ENCODE measurements at places on chromosomes 4 and X. TPM values are rescaled to one million over a fixed set of nuclear protein-coding genes. Genes with fewer than 3 reads are reported as not detected.
A peak's percentile ranks its signal among the peaks of the same experiment; 100 is the strongest.

GRCh38 chr4:180330521-180330920, 1912.7 kb upstream of the TENM3 start:
- no peak overlapping the region for H3K4me3 ChIP-seq
- H3K27ac ChIP-seq = no peak overlapping the region
- DNase-seq = no peak
- H3K4me1 ChIP-seq = no peaks in the 10 kb centered on the region
- no peaks in the 10 kb centered on the region for H3K36me3 ChIP-seq

- no peak overlapping the region for H3K27ac ChIP-seq
- H3K27me3 ChIP-seq = no peaks in the 10 kb centered on the region
- H3K36me3 ChIP-seq = no peaks in the 10 kb centered on the region
- no peak overlapping the region for H3K4me3 ChIP-seq
- no peaks in the 10 kb centered on the region for H3K4me1 ChIP-seq
These were observed 11.9 kb upstream of the MAOA start for GRCh38 chrX:43644124-43644701.

DNA sequence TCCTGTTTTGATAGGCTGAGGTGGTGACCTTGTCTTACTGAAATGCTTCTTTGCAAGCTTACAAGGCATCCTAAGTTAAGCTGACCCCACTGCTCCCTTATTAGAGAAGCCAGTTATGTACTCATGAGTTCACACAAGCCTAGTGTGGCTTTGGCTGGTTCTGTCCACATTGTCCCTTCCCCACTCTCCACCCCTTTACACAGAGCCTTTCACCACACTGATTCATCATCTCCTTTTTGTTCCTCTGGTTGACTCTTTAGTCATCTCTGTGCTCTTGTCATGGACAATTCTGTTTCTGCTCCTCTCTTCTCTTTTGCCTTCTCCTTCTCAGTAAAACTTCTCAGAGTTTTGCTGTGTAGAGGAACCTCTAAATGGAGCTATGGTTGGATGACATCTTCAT, 4.9 kb downstream of the CHRNA9 start:
- H3K4me1 ChIP-seq = peaks cover 9% of the 10 kb centered on the region
- peaks cover 3% of the 10 kb centered on the region for H3K27me3 ChIP-seq
- H3K36me3 ChIP-seq = peaks cover 5% of the 10 kb centered on the region

GRCh38 chrX:66544181-66544580, 94.7 kb downstream of the EDA2R start:
- no peak for DNase-seq
- H3K27ac ChIP-seq = no peak overlapping the region
- no peak overlapping the region for H3K4me3 ChIP-seq
- no peaks in the 10 kb centered on the region for H3K27me3 ChIP-seq
- H3K36me3 ChIP-seq = no peaks in the 10 kb centered on the region
- no peaks in the 10 kb centered on the region for H3K4me1 ChIP-seq

- H3K4me1 ChIP-seq = peaks cover 7% of the 10 kb centered on the region
- no peak for DNase-seq
- H3K27me3 ChIP-seq = no peaks in the 10 kb centered on the region
These were observed 26.1 kb downstream of the ZRSR2 start for GRCh38 chrX:15816438-15816809.

GRCh38 chrX:47234583-47234982, 1.8 kb downstream of the USP11 start:
- H3K4me1 ChIP-seq = peaks cover 61% of the 10 kb centered on the region
- H3K4me3 ChIP-seq = peak overlapping the region; percentile 97
- DNase-seq = no peak

DNA sequence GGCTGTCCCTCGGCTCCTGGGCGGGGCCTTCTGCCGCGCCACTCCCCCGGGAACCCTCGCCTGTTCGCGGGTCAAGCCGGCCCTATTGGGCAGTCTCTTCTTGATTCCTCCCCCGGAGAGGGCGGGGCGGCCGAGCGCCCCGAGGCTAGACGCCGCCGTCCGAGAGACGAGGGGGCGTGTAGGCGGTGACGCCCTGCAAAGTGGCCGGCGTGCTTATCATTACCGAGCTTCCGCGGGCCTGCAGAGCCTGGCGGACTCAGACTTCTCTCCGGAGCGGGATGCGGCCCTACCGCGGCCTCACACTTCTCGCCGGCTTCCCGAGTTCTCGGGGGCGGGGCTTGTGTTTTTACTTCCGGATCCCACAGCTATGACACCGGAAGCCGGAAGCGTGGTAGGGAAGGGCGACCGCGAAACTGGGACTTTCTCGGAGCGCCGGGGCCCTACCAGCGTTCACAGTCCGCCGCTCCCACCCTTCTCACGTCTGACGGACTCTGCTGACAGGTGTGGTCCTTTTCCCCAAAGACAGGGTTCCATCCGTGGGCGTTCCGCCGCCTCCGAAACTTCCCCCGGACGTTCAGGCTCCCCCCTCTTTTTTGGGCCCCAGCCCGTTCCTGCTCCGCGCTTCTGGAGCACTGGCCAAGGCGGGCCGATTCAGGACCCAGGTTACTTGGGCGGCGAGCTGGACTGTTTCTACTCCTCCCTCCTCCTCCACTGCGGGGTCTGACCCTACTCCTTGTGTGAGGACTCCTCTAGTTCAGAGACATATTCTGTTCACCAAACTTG, at the start of gene IKBKG:
Gene IKBKG, plus strand, starts transcription at position 376 of the 783 bp plus-strand sequence. CDS start 4,383 bp downstream, outside the sequence.
- peaks cover 5% of the 10 kb centered on the region for H3K36me3 ChIP-seq
- peaks cover 20% of the 10 kb centered on the region for H3K4me1 ChIP-seq
- DNase-seq = peak; percentile 77
- H3K4me3 ChIP-seq = peak within 1 kb of the TSS; percentile 92
- no peaks in the 10 kb centered on the region for H3K27me3 ChIP-seq

- peak overlapping the region; percentile 7 for H3K27ac ChIP-seq
- H3K27me3 ChIP-seq = peaks cover 98% of the 10 kb centered on the region
These were observed 2.3 kb upstream of the PHOX2B start for GRCh38 chr4:41750626-41751448.

- peaks cover 4% of the 10 kb centered on the region for H3K4me1 ChIP-seq
- no peak overlapping the region for H3K4me3 ChIP-seq
- no peaks in the 10 kb centered on the region for H3K27me3 ChIP-seq
- DNase-seq = no peak
- peaks cover 6% of the 10 kb centered on the region for H3K36me3 ChIP-seq
These were observed 83.3 kb downstream of the SLC7A11 start for GRCh38 chr4:138158746-138159297.

DNA sequence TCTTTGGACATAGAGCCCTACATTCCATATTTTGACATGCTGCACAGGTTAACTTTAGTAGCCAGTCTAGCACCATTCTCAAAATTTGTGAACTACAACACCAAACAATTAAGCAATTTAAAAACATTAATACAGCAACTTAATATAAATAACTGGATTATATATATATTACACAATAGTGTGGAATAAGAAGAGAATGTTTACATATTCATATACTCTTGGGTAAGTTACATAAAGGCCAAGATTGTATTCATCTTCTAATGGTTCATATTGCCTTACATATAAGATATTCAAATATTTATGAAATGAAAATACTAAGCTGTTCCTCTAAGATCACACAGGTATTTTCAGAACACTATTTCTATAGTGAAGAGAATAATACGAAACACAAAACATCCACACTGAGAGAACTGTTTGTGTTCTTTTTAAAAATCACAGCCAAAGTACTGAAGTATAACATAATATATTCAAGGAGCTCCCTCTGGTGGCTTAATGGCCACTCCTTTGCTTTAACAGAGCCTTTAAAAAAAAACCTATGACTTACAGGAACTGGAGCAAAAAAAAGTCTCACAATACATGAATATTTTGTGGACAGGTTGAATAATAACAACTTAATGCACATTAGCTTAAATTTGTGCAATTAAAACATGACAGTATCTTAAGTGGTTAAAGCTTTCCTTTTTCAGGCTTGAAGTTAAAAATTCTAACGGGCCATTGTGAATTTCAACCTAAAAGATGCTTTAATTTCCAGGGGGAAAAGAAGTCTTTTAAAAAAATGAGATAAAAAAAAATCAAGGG, 46.2 kb downstream of the NEK1 start:
- H3K4me3 ChIP-seq = no peak overlapping the region
- H3K27ac ChIP-seq = peak overlapping the region; percentile 1
- DNase-seq = peak; percentile 27
- peaks cover 4% of the 10 kb centered on the region for H3K36me3 ChIP-seq
- peaks cover 3% of the 10 kb centered on the region for H3K4me1 ChIP-seq
- H3K27me3 ChIP-seq = no peaks in the 10 kb centered on the region

- H3K27ac ChIP-seq = no peak overlapping the region
- peaks cover 16% of the 10 kb centered on the region for H3K36me3 ChIP-seq
- no peak for DNase-seq
- H3K27me3 ChIP-seq = no peaks in the 10 kb centered on the region
These were observed 28.4 kb downstream of the WFS1 start for GRCh38 chr4:6298035-6298434.

DNA sequence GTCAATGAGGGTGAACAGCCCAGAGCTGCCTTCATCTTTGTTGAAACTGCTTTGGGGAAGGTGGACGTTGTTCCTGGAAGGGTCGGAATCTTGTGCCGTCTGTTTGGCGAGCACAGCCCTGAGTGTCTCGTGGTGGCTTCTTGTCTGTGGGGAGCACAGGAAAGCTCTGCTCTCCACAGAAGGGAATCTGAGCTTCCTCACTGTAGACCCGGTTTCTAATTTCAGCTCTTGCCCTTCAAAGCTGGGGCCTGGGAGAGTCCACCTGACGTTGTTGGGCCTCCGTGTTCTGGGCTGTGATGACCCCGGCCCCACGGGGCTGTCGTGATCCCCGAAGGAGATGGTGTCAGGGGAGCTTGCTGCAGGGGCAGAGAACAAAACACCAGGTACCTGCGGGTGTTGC, 47.5 kb downstream of the SORCS2 start:
- no peak for DNase-seq
- H3K27me3 ChIP-seq = no peaks in the 10 kb centered on the region
- H3K4me3 ChIP-seq = no peak overlapping the region
- H3K4me1 ChIP-seq = peaks cover 15% of the 10 kb centered on the region
- H3K36me3 ChIP-seq = no peaks in the 10 kb centered on the region

DNA sequence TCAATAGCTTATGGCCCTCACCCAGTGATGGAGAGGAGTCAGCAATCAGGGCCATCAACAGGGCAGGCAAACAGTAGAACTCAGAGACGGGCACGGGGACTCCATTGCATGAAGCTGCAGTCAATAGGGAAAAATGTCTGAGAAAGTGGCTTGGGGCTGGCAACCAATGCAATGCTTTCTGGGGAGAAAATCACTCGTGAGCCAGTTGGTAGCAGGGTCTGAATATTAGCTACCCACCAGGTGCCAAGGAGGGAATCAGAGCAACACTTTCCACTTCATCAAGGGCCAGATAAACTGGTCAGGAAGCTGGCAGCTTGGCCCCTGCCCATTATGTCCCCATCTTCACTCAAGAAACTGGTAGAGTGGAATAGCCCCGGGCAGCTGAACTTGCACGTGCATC, 80.7 kb downstream of the STARD8 start:
- no peaks in the 10 kb centered on the region for H3K4me1 ChIP-seq
- no peak for DNase-seq
- no peaks in the 10 kb centered on the region for H3K27me3 ChIP-seq
- no peaks in the 10 kb centered on the region for H3K36me3 ChIP-seq
- H3K4me3 ChIP-seq = no peak overlapping the region
- no peak overlapping the region for H3K27ac ChIP-seq

- H3K4me3 ChIP-seq = no peak overlapping the region
- H3K27me3 ChIP-seq = no peaks in the 10 kb centered on the region
- no peak for DNase-seq
- H3K36me3 ChIP-seq = no peaks in the 10 kb centered on the region
- peaks cover 9% of the 10 kb centered on the region for H3K4me1 ChIP-seq
These were observed 325.9 kb downstream of the NR3C2 start for GRCh38 chr4:148116264-148116663.

GRCh38 chrX:70009049-70009448, 40.7 kb downstream of the AWAT2 start:
- H3K27me3 ChIP-seq = no peaks in the 10 kb centered on the region
- peaks cover 13% of the 10 kb centered on the region for H3K4me1 ChIP-seq
- no peak for DNase-seq
- H3K4me3 ChIP-seq = no peak overlapping the region
- no peak overlapping the region for H3K27ac ChIP-seq

- no peaks in the 10 kb centered on the region for H3K27me3 ChIP-seq
- H3K4me1 ChIP-seq = peaks cover 8% of the 10 kb centered on the region
- no peak for DNase-seq
- no peak overlapping the region for H3K27ac ChIP-seq
- H3K4me3 ChIP-seq = no peak overlapping the region
These were observed 62.8 kb downstream of the SMIM20 start for GRCh38 chr4:25976780-25977179.

GRCh38 chr4:107712236-107712635, 7.8 kb downstream of the PAPSS1 start:
- peaks cover 35% of the 10 kb centered on the region for H3K36me3 ChIP-seq
- H3K27ac ChIP-seq = no peak overlapping the region
- peak overlapping the region; percentile 13 for H3K4me3 ChIP-seq
- no peak for DNase-seq
- H3K27me3 ChIP-seq = no peaks in the 10 kb centered on the region

DNA sequence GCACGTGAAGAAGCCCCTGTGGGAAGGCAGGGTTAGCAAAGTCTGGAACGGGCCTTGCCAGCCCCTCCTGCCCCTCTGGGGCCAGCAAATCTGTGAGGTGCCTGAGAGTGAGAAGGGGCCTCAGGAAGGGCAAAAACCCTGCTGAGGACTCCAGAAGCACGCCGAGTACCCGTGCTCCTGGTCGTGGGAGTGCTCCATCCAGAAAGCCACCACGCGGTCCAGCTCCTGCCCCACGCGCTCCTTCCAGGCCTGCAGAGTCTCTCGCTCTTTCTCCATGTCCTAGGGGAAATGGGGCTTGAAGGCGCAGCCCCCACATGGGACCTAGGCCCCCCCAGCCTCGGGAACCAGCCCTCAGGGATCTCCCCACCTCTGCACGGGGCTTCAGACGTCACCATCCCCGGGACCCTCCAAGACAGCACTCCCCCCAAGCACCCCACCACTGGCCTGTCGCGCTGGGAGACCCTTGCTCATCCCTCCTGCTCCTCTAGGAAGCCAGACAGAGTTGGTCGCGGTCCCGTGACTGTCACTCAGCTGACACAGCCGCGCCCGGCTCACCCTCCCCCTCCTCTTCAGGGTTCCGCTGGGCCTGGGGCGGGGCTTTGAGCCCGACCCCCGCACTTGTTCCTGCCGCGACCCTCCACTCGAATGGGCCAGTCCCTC, at the start of gene RENBP:
Gene RENBP, minus strand, starts transcription at position 504 of the 660 bp plus-strand sequence. Its CDS starts 33 bp downstream, at position 471.
- peaks cover 12% of the 10 kb centered on the region for H3K36me3 ChIP-seq
- peaks cover 7% of the 10 kb centered on the region for H3K27me3 ChIP-seq
- H3K4me3 ChIP-seq = peak within 1 kb of the TSS; percentile 80
- H3K27ac ChIP-seq = peak within 1 kb of the TSS; percentile 94

Gene MTMR8
- total RNA-seq = 4.0 TPM

Gene ASMT
- total RNA-seq = 0.44 TPM

Gene MSANTD1
- total RNA-seq = 1.2 TPM

Gene UGT2A3
- not detected for total RNA-seq

Gene TMPRSS11E
- total RNA-seq = not detected

Gene SHOX
- total RNA-seq = 0.16 TPM

Gene MRPS18C
- total RNA-seq = 49.3 TPM

Gene IGSF1
- 3.9 TPM for total RNA-seq

Measured in neural crest cell (in vitro differentiated cells).